ENCODE measurements at places on chromosomes 1 and 21.
A peak's percentile ranks its signal among the peaks of the same experiment; 100 is the strongest.

GRCh38 chr1:184593597-184593996 lies 161.1 kb downstream of the EDEM3 start:
- no peak for DNase-seq

- DNase-seq = peak; percentile 34
These were observed 32.6 kb downstream of the RUNX3 start for GRCh38 chr1:24897263-24898151.

DNA sequence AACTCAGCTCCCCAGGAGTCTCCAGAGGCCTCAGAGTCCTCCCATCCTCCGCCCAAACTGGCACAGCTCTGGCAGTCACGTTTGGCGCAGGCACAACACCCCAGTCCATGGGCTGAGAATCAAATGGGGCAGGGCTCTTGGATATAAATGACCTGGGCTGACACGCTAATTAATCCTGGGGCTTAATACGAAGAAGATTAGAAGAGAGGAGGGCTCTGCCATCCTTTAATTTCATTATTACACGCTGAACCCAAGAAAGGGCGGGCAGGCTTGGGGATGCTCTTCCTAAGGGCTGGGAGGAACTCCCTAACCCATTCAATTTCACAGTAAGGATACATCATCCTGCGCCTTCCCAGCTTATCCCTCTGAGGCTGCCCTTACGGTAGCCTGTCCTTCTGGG lies 2.4 kb downstream of the GRIK3 start:
- no peak for DNase-seq

GRCh38 chr1:180892272-180892671 lies 20.4 kb upstream of the KIAA1614 start:
- no peak for DNase-seq

- no peak for DNase-seq
These were observed 17.8 kb downstream of the SPOCD1 start for GRCh38 chr1:31798086-31798432.

DNA sequence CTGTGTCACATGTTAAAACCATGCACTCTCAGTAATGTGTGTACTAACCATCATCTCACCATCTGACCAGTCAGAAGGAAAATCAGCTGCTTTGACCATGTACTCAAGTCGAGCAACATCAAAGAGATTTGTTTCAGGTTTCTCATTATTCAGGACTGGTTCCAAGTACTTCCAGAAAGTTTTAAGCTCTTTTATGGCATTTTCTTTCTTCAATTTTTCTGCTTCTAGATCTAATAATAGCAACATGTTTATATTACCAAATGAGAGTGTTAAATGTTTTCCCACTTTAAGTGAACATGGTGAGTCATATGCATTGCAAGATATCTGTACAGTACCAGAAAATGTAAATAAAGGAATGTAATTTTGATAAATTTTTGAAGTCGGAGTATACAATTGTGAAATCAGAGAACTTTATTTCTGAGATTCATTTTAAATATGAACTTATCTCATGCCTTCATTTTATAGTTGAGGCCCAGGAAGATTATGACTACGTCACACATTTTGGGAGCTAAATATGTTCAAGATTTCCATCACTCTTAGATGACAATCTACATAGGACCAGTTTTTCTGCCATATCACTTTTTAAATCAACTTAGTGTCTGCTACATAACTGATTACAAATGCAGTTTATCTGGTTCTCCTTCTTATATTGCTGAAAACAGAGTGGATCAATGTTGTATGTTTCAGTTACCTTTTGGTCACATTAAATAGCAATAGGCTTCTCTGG lies 87.2 kb downstream of the SPAG17 start:
- no peak for DNase-seq

- DNase-seq = no peak
These were observed 40.0 kb downstream of the MYOM3 start for GRCh38 chr1:24071941-24072340.

DNA sequence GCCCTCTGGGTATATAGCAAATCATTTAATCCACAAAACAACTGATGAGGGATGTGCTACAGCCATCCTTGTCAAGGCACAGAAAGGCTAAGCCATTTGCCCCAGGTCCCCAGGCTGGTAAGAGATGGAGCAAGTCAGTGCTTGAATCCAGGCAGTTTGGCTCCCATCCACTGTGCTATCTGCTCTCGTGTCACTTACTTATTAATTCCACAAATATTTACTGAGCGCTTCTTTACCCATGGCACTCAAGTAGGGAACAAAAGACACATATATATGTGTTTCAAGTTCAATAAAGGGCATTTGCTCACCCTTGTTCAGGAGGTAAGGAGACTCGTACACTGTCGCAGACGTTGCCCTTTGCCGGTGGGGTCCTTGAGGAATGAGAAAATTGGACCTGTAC lies 38.6 kb upstream of the MPZL1 start:
- no peak for DNase-seq

- peak; percentile 11 for DNase-seq
These were observed 2.8 kb downstream of the DIRAS3 start for GRCh38 chr1:68047659-68048026.

GRCh38 chr1:44788120-44788860 lies at the start of gene BEST4:
BEST4 (minus strand) TSS chr1:44788170; CDS start chr1:44787705, 465 bp downstream.
- DNase-seq = no peak

Data from activated naive CD8-positive, alpha-beta T cell treated with anti-CD3 and anti-CD28 coated beads, Interleukin-2, amount 50 U/mL, for 24 hours (primary cell).